ENCODE measurements at places on chromosomes 11 and 22.

DNA sequence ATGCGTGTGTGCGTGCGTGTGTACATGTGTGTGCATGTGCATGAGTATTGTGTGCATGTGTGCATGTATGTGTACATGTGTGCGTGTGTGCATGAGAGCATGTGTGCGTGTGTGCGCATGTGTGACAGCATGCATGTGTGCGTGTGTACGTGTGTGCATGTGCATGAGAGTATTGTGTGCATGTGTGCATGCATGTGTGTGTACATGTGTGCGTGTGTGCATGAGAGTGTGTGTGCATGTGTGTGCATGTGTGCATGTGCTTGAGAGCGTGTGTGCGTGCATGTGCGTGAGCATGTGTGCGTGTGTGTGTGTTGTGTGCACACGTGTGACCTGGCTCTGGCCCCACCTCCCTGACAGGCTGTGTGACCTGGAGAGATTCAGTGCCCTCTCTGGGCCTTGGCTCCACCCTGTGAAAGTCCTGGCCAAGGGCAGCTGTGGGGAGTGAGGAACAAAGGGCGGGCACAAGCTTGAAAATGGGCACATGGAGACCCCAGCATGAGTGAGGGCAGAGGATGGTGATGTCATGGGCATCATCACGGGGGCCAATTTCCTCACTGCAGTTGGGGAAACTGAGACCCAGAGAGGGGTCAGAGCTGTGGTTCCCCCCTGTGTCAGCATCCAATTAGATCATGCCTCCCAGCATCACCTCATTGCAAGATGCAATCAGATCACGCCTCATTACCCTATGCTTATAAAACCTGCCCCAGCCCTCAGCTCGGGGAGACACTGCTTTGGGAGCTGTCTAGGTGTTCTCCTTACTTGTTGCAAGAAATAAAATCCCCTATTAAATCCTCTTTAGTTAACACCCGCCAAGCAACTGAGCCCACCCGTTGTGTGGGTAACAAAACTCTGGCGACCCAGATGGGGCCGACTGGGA is 658 bp downstream of the ACY3 start:
- no peak for DNase-seq

DNA sequence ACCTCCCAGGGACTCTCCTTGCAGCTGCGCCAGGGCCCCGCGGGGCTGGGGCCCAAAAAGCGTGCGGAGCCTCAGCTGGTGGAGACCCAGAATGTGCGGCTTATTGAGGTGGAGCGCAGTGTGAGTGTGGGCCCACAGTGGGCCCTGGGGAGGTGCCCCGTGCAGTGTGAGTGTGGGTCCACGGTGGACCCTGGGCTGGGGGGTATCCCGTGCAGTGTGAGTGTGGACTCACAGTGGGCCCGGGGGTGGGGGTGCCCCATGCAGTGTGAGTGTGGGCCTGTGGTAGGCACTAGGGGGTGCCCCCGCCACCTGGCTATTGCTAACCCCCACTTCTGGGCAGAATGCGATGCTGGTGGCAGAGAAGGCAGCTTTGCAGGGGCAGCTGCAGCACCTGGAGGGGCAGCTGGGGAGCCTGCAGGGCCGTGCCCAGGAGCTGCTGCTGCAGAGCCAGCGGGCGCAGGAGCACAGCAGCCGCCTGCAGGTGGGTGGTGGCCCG is 7.8 kb upstream of the RPS6KA4 start:
- no peak for DNase-seq

- no peak for DNase-seq
Measured at GRCh38 chr11:110501428-110501827, 71.7 kb downstream of the FDX1 start.

DNA sequence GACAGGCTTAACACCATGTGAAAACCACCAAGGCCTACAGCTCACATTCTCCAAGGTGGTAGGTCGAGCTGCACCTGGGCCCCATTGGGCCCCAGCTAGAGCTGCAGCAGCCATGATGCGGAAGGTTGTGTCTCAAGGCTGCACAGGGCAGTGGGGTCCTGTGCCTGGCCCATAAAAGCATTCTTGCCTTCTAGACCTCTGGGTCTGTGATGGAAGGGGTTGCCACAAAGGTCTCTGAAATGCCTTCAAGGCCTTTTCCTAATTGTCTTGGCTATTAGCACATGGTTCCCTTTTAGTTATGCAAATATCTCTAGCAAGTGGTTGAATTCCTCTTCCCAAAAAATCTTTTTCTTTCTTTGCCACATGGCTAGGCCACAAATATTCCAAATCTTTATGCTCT is 52.5 kb upstream of the C11orf58 start:
- no peak for DNase-seq

GRCh38 chr11:120929090-120929489 is 94.8 kb upstream of the TBCEL start:
- DNase-seq = no peak

DNA sequence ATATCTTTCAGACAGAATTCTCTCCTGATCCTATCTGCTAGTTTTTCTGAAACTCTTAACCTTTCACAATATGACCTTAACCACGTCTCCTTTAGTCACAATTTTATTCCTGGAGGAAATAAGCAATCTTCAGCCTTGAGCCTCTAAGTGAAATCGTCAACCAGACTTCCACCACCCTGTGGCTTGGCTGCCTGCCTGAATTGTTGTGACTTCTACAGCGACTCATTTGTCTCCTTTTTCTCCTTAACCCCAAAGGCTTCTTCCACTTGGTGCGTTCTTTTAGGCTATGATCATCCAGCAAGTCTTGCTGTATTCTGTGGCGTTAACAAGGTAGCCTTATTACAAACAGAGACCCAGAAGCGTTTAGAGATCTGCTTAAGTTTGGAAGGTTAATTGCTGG is 535.1 kb upstream of the ARHGAP42 start:
- DNase-seq = no peak

- no peak for DNase-seq
Measured at GRCh38 chr22:31344578-31345330, 1.4 kb downstream of the PATZ1 start.

DNA sequence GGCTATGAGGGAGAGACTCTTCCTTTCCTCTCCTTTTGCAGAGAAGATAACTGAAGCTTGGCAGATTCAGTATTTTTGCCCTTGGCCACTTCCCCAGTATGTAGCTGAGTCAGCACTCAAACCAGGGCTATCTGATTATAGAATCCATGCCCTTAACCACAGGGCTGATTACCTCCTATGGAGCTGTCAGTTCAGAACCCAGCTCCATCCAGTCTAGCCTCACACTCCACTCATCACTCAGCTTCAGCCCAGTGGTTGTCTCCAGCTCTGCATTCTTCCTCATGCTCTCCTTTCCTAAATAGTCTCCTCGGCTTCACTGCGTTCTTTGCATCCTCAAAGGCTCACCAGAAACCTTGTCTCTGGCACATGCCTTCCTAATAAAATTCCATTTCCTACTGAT is 151.6 kb upstream of the BLID start:
- no peak for DNase-seq

DNA sequence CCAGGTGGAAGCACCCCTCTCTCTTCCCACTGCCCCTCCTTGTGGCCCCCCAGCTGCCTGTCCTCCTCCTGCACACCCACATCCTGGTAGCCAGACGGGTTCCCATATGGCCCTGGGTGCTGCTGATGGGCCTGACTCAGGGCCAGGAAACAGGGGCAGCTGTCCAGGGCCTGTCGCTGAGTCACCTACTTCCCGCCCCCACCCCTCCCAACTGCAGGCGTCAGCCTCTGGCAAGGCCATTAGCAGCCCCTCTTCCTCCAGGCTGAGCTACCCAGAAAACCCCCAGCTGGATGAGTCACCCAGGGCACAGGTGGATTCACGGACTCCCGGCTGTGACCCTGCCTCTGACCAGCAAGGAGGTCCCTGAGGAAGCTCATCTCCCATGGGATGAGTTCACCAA is 6.9 kb upstream of the GAL start:
- DNase-seq = no peak

DNA sequence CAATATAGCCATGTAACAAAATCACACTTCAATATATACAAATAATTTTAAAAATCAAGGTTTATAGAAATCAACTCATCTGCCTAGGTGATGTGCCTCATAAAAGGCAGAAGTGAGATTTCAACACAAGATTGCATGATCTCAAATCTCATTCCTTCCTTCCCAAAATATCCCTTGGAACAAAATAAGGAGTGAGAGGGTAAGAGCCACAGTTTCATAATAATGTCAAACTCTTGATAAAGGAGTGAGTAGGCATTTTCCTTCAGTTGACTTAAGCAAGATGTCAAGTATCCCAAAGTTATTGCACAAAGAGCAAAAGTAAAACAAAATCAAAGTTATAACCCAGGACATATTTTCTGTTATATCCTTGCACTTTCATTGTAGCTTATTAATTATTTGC is 81.3 kb downstream of the C22orf31 start:
- DNase-seq = no peak

GRCh38 chr11:119081682-119082260 is 2.9 kb upstream of the HMBS start:
- no peak for DNase-seq

GRCh38 chr11:45929486-45930030 is 7.1 kb downstream of the LARGE2 start:
- no peak for DNase-seq

DNA sequence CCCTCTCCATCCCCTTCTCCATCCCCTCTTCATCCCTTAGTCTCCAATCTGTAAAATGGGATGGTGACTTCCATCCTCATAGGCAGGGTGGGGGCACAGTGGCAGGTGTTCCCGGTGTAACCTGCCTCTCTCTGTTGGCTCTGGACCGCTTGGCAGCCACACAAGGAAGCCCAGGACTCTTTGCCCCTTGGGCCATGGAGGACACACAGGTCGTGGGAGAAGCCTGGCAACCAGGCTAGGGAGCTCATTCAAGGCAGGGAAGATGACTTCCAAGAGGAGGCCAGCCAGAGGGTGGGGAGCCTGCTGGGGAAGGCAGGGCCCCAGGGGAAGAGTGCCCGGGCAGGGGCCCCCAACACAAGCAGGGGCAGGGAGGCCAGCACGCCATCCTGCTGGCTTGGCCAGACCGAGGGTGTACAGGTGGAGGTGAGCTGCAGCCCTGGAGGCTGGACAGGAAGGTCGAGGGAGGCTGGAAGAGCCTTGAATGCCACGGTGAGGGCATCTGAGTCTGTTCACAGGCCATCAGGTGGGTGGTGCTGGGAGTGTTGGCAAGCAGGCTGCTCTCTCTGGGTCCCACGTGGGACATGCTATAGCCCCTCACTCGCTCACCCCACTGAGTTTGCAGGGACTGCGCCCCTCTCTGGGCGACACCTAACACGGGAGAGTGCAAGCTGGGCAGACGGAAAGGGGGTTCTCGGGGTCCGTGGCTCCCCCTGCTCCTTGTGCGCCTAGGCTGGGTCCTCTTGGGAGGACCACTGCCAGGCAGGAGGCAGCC is 15.5 kb upstream of the CTSD start:
- DNase-seq = no peak

- DNase-seq = no peak
Measured at GRCh38 chr11:104152941-104153505, 10.9 kb downstream of the PDGFD start.

- no peak for DNase-seq
Measured at GRCh38 chr11:65537296-65537597, 12.4 kb downstream of the SCYL1 start.

DNA sequence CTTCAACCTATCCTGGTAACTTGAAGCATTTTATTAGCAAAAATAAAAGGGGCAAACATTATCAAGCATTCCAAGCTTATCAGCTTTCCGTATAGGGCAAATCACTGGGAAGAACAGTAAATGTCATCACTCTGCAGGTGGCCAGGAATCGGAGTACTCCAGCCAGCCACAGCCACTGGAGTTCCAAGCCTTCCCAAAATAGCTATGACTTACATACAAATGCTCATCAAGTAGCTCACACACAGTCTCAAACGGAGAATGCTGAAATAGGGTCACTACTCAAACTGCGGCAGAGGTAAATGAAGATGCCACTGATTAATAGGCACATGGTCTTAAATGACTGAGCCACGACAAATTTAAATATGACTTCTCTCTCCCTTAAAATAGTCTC is 2.1 kb downstream of the USP28 start:
- DNase-seq = no peak

GRCh38 chr11:125494561-125494960 is 1.5 kb downstream of the FEZ1 start:
- DNase-seq = no peak

GRCh38 chr11:96045622-96046456 is 121.9 kb upstream of the MTMR2 start:
- no peak for DNase-seq

- DNase-seq = no peak
Measured at GRCh38 chr11:66643745-66644437, 5.4 kb downstream of the RBM4 start.

DNA sequence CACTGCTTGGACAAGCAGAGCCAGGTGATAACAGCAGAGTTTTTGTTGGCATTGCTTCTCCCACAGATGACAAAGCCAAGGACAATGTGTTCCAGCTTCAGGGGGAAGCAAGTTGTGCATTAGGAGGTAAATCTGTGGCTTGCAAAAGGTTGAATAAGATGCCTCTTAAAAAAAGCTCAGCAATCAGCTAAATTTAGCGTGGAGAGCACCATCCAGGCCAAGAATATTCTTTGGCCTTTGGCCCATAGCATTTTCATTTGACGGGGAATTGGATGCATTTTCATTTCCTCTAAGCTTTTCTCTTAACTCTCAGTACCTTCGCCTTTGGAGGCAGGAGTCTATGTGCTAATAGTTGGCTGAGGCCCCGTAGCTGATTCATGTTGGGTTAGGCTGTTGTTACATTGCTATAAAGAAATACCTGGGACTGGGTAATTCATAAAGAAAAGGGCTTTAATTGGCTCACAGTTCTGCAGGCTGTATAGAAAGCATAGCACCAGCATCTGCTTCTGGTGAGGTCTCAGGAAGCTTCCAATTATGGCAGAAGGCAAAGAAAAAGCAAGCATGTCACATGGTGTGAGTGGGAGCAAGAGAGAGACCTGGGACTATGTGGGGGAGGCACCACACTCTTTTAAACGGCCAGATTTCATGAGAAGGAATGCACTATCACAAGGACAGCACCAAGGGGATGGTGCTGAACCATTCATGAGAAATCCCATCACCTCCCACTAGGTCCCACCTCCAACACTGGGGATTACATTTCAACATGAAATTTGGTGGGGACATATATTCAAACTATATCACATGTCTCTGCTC is 350.1 kb upstream of the C11orf87 start:
- no peak for DNase-seq

- no peak for DNase-seq
Measured at GRCh38 chr11:108009497-108010370, 1.0 kb downstream of the CUL5 start.

GRCh38 chr11:111301842-111302118 is 3.4 kb downstream of the POU2AF3 start:
- no peak for DNase-seq

DNA sequence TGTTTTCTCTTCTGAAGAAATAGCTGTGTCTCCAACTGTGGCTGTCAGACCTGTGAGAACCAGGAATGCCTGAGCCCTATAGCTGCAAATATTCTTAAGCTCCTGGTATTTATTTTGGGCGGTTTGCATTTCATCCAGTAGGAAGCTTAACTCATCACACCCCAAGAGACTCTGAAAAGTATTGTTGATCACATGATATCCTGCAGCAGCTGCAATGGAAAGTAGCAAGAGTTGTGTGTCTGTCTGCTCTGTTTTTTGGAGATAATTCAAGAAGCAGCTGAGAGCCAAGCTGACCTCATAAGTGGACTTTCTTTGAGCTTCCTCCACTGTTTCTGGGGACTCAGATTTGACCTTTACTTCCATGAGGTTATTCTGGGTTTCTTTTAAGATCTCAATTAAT is 36.4 kb upstream of the MRPL17 start:
- DNase-seq = no peak

Data from GM18507 (cell line).